Gastrocnemius medialis (tissue), 4 donors: ENCODE measurements at places on chromosomes 13 and 19. TPM values are rescaled to one million over a fixed set of nuclear protein-coding genes. Genes with fewer than 3 reads are reported as not detected.

The NANOS3 gene
- total RNA-seq = not detected

The CEACAM7 gene
- not detected for total RNA-seq

GRCh38 chr13:61188057-61188456 lies 227.6 kb downstream of the PCDH20 start:
- H3K36me3 ChIP-seq = no peaks in the 10 kb centered on the region
- no peak overlapping the region for H3K4me3 ChIP-seq
- no peaks in the 10 kb centered on the region for H3K4me1 ChIP-seq
- no peaks in the 10 kb centered on the region for H3K27me3 ChIP-seq
- H3K27ac ChIP-seq = no peak overlapping the region

- H3K4me1 ChIP-seq = no peaks in the 10 kb centered on the region
- H3K27ac ChIP-seq = no peak overlapping the region
- no peaks in the 10 kb centered on the region for H3K36me3 ChIP-seq
- no peaks in the 10 kb centered on the region for H3K27me3 ChIP-seq
Measured at GRCh38 chr13:37715606-37716015, 117.0 kb upstream of the POSTN start.

The ICAM5 gene
- not detected for total RNA-seq

GRCh38 chr19:30670562-30671366 lies 298.6 kb downstream of the ZNF536 start:
- H3K4me1 ChIP-seq = peaks cover 4% of the 10 kb centered on the region
- DNase-seq = no peak
- no peaks in the 10 kb centered on the region for H3K36me3 ChIP-seq
- H3K27me3 ChIP-seq = peaks cover 9% of the 10 kb centered on the region
- H3K27ac ChIP-seq = no peak overlapping the region
- no peak overlapping the region for H3K4me3 ChIP-seq

DNA sequence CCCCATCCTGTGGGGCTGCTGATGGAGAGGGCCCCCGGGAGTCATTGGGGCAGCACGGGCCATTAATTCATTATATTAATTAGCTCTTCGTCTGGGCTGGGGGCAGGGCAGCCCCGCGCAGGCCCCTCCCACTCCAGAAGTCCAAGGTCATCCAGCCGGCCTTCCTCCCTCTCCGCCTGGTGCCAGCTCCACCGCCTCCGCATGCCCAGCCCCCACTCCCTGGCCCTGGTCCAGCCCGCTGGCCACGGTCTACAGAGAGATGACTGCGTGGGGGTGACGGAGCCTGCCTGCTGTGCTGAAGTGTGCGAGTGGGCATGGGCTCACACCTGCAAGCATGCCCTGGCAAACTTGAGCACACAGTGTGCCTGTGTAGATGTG lies 8.8 kb downstream of the IGLON5 start:
- no peak overlapping the region for H3K27ac ChIP-seq
- peaks cover 4% of the 10 kb centered on the region for H3K27me3 ChIP-seq
- DNase-seq = no peak
- H3K4me1 ChIP-seq = no peaks in the 10 kb centered on the region
